SHP77 treated with DMSO at 0.1 percent for 48 hours (cell line): ENCODE measurements at places on chromosomes 4 and X.

GRCh38 chrX:115598556-115598955 lies 37.6 kb downstream of the PLS3 start:
- DNase-seq, result no peak

GRCh38 chr4:148441624-148441985 lies 609 bp downstream of the NR3C2 start:
- DNase-seq, result no peak

- no peak for DNase-seq
Observed at GRCh38 chr4:13432453-13432852, 51.7 kb downstream of the RAB28 start.

DNA sequence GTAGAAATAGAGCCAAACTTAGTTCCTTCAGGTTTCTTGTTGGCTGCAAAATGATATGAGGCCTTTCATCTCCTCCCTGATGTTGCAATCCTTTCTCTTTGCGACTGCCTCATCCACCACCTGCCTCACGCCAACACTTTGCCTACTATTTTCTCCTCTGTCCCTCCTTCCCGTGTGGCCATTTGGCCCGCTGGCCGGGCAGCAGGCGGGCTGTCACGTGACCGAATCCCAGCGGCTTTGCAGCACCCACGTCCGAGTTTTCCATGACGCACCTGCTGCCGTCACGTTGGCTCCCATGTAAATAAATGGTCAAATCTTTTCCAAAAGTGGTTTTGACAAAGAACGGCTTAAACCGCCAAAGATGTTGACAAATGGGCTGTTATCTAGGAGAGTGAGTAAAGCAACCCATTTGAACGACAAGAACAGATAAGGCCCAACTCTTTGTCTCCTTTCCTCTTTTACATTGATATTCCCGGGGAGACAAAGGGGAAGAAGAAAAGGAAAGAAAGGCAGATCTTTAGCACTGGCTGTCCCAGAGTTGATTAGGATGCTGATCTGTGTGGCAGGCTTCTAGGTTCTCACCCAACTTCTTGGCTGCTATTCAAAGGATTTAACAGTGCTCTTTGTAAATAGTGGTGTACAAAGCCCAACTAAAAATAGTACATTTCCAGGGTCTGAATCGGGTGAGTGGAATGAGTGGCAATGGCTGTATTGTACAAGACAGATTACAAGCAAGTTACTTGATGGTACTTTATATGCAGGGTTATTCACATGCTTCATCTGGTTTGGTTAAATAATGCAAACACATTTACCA lies 174.2 kb upstream of the JADE1 start:
- peak; percentile 83 for DNase-seq

DNA sequence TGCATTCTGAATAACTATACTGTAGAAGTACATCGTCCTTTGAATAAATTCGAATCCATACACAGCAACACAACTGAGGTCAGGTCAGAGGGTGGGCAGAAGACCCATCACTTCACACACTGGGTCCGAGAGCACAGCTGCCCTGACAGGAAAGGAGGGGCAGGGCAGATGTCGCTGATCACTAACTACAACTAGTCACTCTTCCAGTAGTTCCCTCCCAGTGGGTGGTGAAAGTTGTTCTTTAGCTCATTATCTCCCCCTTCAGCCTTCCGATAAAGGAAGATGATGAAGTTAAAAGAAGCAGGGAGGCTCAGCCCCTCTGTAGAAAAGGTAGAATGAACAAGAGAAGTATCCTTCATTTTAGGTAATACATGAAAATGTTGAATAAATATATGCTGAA lies 278.9 kb downstream of the INPP4B start:
- DNase-seq, result no peak

DNA sequence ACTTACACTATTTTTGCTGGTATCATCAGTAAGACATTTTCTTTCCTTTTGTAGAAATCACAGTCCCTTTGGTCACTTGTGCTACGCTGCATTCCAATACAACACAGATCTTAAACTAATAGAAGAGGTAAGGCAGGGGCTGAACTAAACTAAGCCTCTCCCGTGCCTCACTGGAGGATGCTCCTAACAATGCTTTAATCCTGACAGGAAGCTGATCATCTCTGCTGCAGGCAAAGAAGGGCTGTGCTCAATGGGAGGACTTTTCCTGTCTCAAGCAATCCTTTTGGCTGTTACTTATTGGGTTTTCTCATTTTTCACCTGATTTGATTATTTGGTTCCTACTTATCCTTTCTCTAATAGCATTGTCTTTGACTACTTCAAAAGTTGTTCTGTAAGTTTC lies 583.1 kb downstream of the INPP4B start:
- DNase-seq, result no peak

- DNase-seq, result no peak
Observed at GRCh38 chr4:171024720-171025303, 788.4 kb upstream of the GALNTL6 start.

DNA sequence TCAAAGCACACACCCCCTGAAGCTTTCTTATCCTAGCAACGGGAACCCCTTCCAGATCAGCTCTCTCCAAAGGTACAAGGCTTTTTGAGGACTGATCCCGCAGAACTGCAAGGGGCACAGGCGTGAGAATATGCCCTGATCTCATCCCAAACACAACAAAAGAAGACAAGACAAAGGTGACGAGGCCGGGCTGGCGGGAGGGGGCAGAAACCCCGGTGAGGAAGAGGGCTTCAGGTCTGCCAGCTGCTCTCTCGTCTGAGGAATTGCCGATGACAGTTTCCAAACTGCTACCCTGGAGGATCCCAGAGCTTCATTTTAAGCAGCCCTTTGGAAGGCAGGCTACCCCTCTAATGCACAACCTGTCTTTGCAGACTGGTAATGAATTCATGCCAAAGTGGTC lies 3.4 kb downstream of the HCFC1 start:
- no peak for DNase-seq

DNA sequence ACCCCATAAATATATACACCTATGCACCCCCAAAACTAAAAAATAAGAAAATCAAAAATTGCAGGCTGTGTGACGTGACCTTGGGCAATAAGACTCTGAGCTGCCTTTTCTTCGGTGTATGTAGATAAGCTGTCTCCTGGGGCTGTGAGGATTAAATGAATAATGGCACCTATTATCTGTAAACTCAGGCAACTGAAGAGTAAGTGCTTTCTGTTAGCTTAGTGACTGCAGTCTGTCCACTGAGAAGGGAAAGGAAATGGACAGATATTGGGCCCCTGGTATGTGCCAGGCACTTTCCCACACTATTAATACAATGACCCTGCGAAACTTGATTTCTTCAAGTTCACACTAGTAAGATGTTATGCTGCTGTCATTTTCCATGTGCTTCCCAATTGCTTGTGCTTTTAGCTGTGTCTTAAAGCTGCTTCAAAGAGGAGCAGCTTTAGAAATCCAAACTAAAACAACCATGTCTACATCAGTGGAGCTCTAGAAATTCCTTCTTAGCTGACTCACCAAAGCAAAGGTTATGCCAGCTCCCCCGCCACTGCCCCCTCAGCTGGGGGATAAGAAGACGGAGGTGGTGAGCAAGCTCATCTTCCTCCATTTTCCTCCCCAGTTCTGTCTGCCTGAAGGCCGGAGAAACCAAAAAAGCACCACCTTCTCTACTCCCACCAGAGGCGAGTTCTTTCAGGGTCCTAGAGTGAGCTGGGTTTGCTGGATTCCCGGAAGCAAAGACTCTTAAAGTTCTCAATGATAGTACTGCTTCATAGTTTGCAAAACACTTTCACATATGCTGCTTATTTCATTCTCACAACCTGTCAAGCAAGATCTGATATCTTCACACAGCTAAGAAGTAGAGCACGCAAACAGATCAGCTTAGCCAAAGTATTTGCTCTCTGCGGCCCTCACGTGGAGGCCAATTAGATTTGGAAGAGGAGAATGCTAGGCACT lies 8.8 kb upstream of the DGAT2L6 start:
- no peak for DNase-seq

DNA sequence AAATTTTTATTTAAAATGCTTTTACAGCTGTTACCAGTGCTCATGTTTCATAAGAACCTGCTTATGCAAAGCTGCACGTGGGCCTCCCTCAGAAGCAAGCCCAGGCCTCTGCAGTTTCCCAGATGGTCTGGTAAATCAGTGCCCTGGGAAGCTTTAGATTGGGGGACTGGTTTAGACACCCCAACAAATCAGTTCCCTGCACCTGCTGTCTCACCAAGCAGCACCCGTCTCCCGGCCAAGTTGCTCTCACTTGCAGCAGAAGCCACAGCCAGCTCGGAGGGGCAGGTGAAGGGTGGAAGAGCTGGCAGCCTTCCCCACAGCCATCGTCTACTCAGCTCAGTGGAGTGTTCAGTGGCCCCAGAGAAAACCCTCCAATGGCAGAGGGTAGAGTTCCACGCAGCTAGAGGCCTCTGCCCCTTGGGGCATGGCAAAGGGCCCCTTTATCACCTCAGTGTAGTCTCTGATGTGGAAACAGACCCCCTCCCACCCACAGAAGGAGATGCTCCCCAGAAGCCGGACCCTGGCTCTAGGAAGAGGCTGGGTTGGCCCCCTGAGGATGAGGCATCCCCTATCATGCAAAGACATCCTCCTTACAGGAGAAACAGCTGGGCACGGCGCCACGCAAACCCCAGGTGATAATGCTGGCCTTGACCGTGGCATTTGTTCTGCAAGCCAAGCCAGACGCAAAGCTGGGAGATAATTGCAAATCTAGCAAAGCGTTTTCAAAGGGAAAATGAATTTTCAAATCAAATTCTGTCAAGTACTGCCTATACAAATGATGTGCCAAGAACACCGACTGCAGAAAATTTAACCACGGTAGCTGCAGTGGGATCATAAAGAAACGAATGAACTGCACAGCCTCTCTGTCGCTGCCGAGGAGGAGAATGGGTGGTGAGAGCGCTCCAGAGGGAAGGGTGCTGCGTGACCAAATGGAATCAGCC lies 51.9 kb downstream of the ZFYVE28 start:
- no peak for DNase-seq

- no peak for DNase-seq
Observed at GRCh38 chr4:139584784-139585183, 28.8 kb upstream of the SETD7 start.

DNA sequence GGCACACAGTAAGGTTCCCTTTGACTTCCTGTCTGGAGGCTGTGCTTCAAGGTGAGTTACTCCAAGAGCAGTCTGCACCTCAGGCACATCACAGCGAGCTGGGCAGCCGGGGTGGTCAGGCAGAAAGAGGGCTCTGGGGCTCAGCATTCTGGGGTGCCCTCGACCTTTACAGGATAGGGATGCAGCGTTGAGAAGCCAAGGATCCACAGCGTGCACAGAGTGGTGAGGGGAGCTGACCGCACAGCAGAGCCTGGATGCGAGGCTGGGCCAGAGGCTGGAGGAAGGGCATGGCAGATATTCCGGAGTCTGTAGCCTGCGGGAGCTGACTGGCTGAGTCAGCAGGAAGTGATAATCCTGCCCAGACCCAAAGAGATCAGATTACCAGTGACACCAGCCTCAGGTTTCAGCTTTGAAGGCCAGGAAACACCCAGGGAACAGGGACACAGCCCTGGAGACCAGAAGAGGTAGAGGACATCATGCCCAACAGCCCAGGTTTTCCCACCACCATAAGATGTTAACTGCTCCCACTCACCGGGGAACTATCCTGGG lies 38.4 kb upstream of the PDLIM3 start:
- DNase-seq, result peak; percentile 25

GRCh38 chr4:71380788-71381187 lies 42.0 kb downstream of the SLC4A4 start:
- no peak for DNase-seq

GRCh38 chr4:154367659-154368058 lies 123.9 kb downstream of the DCHS2 start:
- no peak for DNase-seq

GRCh38 chr4:86558797-86559196 lies 35.3 kb upstream of the PTPN13 start:
- no peak for DNase-seq

- no peak for DNase-seq
Observed at GRCh38 chr4:48565362-48566033, 75.4 kb downstream of the ZAR1 start.

DNA sequence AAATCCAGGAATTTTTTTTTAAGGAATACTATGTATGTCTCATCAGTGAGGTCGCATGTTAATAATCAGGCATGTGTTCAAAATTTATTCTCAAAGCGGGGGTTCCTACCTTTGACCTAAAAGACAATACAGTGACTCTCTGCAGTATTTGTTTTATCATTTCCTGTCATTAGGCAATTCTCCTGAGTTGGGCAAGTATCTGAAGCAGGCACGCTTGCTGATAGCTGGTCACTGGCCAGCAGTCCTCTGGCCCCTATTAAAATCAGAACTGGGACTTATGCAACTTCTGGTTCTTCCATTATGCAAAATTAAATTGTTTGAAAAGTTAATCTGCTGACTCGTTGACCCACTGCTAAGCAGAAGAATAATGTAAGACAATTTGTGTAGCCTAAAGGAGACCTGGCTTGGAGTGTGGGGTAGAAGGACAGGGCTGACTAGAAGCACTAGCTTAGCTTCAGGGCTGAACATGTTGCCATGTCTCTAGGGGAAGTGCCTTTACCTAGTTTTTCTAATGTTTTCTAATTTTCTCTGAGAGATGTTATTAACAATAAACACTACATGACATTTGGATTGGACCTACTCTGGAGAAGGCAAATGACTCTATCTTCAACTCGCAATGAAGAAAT lies 36.0 kb upstream of the GABRA2 start:
- DNase-seq, result no peak

DNA sequence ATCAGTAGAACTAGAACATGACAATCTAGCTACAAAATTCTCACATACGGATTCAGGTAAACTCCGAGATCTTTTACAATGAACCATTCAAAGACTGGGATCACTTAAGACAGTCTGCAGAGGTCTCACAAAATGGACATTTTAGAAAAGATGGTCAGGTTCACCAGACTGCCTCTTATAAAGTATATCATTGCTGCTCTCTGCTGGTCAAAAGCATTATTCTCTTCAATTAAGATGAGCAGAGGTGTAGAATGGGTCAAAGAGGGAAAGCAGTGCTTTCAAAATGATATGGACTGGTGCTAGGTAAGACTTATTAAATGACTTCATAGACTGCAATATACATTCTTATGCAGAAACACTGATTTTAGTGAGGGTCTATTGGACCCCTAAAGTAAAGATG lies 434.7 kb downstream of the PACRGL start:
- peak; percentile 4 for DNase-seq

GRCh38 chrX:117038918-117039440 lies 576.2 kb upstream of the CT83 start:
- no peak for DNase-seq

- no peak for DNase-seq
Observed at GRCh38 chr4:71217688-71218087, 121.1 kb upstream of the SLC4A4 start.

DNA sequence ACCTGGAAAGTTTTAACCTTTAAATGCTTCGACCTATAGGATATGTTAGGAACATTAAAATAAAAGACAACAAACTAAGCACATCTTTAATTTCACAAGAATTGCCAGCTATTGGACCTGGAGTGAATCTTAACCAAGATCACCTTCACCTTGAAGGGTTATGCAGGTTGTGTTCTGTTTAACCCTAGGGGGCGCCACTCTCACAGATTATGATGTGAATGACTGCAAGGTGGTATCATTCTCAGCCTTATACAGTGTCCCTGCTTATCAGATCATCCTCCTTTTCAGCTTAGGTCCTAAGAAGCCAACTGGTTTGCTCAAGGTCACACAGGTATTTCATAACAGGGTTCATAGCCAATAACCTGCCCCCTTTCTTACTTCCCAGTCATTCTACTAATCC lies 23.5 kb downstream of the INTS6L start:
- no peak for DNase-seq
